ENCODE measurements at places on chromosomes 6 and 20. TPM values are rescaled to one million over a fixed set of nuclear protein-coding genes. Genes with fewer than 3 reads are reported as not detected.
A peak's percentile ranks its signal among the peaks of the same experiment; 100 is the strongest.

DNA sequence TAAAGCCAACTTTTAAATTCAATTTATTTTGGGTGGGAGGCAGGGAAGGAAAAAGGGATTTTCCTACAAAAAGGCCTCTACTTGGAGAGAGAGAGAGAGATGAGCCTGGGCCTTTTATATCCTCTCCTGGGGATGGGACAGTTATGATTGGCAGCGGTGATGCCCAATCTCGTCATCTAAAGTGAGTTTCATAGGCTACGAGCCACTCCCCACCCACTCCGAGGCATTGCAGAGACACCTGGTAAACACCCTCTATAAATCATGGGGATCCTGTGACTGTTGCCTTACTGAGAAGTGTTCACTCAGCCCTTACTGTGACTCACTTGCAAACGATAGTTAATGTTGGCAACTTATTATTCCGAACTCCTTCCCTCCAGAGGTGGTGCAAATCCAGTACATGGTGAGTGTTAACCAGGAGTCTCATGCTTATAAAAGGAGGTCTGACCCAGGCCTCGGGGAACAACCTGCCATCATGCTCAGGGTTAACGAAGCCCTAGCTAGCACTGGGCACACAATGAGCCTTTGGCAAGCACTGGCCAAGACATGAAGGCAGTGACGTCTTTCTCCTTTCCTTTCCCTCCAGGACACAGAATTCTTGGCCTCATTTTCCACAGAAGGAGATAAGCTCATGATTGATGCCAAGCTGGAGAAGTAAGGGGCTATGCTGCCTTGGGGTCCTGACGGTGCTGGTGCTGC is 20.5 kb downstream of the BPIFB4 start:
- no peaks in the 10 kb centered on the region for H3K4me1 ChIP-seq
- no peak overlapping the region for H3K4me3 ChIP-seq
- H3K27me3 ChIP-seq: no peaks in the 10 kb centered on the region
- DNase-seq: no peak

GRCh38 chr6:168962886-168963285 is 290.8 kb downstream of the THBS2 start:
- H3K4me1 ChIP-seq: no peaks in the 10 kb centered on the region
- H3K27me3 ChIP-seq: no peaks in the 10 kb centered on the region
- peak; percentile 78 for DNase-seq
- H3K36me3 ChIP-seq: no peaks in the 10 kb centered on the region

GRCh38 chr6:28401172-28401571 is 1.6 kb upstream of the ZSCAN12 start:
- H3K4me1 ChIP-seq: no peaks in the 10 kb centered on the region
- no peak overlapping the region for H3K4me3 ChIP-seq
- no peaks in the 10 kb centered on the region for H3K36me3 ChIP-seq
- DNase-seq: no peak
- H3K27me3 ChIP-seq: no peaks in the 10 kb centered on the region

DNA sequence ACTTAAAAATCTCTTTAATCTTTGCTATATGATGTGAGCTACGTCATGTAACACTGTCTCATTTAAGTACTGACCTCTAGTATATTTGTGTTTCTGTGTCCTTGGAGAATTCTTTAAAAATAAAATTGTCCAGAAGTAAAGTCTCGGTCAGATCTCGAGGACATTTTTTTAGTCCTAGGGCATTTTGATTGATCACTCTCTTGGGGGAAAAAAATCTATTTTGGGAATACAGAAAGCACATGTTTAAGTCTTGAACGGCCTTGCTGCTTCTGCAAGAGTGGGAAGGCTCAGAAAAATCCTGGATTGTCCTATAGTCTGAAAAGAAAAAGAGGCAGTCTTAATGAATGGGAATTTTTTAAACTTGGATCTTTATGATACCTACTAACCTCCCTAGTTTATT is 234.3 kb downstream of the UTRN start:
- peaks cover 5% of the 10 kb centered on the region for H3K36me3 ChIP-seq
- H3K27ac ChIP-seq: no peak overlapping the region
- no peaks in the 10 kb centered on the region for H3K4me1 ChIP-seq
- DNase-seq: no peak
- no peak overlapping the region for H3K4me3 ChIP-seq

DNA sequence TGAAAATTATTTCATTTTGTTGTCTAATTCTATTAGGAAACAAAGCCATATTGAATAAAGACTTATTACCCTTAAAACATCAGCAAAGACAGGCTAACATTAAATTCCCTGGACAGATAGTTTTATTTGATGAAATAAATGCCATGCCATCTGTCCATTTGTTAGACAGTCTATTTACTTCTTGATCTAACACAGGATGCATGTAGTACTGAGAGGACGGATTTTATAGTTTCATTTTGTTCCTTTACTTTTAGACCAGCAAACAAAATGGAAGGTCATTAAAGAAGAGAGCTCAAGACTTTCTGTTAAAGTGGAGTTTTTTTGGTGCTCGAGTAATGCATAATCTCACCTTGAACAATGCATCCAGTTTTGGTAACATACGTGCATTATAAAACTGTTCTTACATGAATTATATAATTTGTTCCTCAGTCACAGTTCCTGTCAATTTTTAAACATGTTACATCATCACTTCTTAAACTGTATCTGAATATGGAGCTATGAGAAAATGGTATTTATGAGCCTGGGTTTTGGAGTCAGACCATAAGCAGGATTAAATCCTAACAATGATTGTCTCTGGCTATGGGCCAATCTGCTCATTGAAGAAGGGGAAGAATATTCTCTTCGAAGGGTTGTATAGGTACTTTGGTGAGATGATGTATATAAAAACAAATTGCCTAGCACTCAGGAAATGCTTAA is 46.0 kb downstream of the RFX6 start:
- H3K36me3 ChIP-seq: no peaks in the 10 kb centered on the region
- H3K27me3 ChIP-seq: no peaks in the 10 kb centered on the region
- H3K4me3 ChIP-seq: no peak overlapping the region
- no peak for DNase-seq

GRCh38 chr20:32577023-32577422 is 8.1 kb downstream of the NOL4L start:
- no peaks in the 10 kb centered on the region for H3K36me3 ChIP-seq
- H3K4me3 ChIP-seq: no peak overlapping the region
- no peak overlapping the region for H3K27ac ChIP-seq

GRCh38 chr6:90184334-90185298 is 112.0 kb downstream of the BACH2 start:
- H3K36me3 ChIP-seq: no peaks in the 10 kb centered on the region
- no peaks in the 10 kb centered on the region for H3K27me3 ChIP-seq
- no peak overlapping the region for H3K27ac ChIP-seq
- DNase-seq: no peak

DNA sequence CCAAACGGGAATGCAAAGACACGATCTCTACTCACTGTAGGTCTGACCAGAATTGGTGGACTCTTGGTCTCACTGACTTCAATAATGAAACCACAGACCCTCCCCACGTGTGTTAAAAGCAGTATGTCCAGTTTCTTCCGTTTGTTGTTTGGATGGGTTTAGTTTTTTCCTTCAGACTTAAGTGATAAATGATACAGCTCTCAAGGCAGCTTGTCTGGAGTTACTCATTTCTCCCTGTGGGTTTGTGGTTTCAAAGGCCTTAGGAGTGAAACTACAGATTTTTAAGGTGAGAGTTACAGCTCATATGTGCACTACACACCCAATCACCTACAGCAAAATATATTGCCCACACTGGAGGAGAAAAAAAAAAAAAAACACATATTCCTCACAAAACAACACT is 86.7 kb upstream of the STMND1 start:
- no peaks in the 10 kb centered on the region for H3K27me3 ChIP-seq
- H3K36me3 ChIP-seq: no peaks in the 10 kb centered on the region

DNA sequence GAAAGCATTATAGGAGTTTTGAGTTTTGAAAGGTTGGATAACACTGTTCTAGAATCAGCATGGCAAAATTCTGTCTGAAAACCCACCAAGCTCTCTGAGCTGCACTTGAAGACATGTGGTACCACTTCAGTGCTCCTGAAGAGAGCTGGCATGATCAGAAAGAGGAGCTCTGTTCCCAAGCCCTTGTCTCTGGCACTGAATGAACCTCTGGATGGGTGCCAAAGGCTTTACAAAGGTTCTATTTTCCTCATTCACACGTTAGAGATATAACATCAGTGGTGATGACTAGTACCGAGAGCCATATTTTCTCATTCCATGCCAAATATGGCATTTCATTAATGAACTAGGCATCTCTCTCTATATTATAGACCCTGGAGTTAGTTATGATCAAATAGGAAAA is 301.8 kb upstream of the ID4 start:
- no peaks in the 10 kb centered on the region for H3K27me3 ChIP-seq
- no peaks in the 10 kb centered on the region for H3K36me3 ChIP-seq
- no peak for DNase-seq
- no peaks in the 10 kb centered on the region for H3K4me1 ChIP-seq
- no peak overlapping the region for H3K27ac ChIP-seq

GRCh38 chr6:127404133-127404532 is 55.1 kb downstream of the KIAA0408 start:
- H3K27me3 ChIP-seq: no peaks in the 10 kb centered on the region
- no peaks in the 10 kb centered on the region for H3K4me1 ChIP-seq
- no peak overlapping the region for H3K4me3 ChIP-seq
- H3K36me3 ChIP-seq: no peaks in the 10 kb centered on the region
- no peak for DNase-seq
- no peak overlapping the region for H3K27ac ChIP-seq

DNA sequence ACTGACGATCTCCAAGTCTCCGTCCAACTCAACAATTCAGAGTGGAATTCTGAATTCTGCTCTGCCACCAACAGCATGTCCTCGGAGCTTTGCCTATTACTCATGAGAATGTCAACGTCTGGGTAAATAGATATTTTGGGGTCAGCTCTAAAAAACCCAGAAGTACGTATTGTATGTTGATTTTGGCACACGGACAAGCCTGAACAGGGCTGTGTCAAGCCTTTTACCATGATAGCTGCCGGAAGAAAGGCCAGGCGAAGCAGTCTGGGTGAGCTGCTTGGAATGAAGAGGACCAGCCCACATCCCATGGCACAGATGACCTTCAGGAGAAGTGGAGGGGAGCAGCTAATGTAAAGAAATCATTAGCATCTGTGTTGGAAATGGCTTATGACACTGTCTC is 88.0 kb upstream of the JAG1 start:
- H3K27me3 ChIP-seq: no peaks in the 10 kb centered on the region
- peak overlapping the region; percentile 53 for H3K27ac ChIP-seq
- no peak overlapping the region for H3K4me3 ChIP-seq
- H3K36me3 ChIP-seq: no peaks in the 10 kb centered on the region
- peaks cover 4% of the 10 kb centered on the region for H3K4me1 ChIP-seq
- DNase-seq: peak; percentile 58

DNA sequence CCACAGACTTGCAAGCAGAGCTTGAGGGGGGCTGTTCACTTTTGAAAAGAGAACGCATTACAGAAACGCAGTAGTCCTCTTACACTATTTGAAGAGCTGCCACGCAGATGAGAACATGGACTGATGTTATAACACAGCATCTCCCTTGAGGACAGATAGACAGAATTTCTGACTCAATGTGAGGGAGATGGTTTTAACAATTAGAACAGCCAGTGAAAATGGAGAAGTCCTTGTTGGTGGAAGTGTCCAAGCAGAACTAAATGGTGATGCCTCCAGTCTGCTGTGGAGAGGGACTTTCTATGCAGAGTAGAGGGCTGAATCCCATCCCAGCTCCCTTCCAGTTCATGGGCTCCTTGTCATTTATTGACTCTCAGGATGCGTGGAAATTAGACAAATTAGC is 100.0 kb downstream of the RREB1 start:
- no peak overlapping the region for H3K4me3 ChIP-seq
- H3K27me3 ChIP-seq: no peaks in the 10 kb centered on the region
- H3K27ac ChIP-seq: no peak overlapping the region

DNA sequence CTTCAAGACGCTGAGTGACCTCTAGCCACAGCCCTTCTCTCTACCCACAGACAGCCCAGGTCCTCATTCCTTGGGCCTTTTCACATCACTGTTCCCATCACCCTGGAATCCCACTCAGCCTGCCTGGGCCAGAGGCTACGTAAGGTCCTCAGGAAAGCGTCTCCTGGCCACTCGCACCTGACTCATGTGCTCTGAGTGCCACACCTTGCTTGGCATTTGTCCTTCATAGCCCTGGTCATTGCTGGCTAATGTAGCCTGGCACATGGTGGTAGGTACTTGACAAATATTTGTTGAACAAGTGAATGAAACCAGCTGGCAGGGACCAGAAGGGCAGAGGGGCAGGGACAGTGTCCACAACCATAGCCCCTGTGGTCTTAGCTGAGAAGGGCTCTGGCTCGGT is 50.6 kb upstream of the FANCE start:
- DNase-seq: no peak
- no peaks in the 10 kb centered on the region for H3K36me3 ChIP-seq
- H3K27me3 ChIP-seq: no peaks in the 10 kb centered on the region
- H3K27ac ChIP-seq: no peak overlapping the region
- H3K4me1 ChIP-seq: no peaks in the 10 kb centered on the region

DNA sequence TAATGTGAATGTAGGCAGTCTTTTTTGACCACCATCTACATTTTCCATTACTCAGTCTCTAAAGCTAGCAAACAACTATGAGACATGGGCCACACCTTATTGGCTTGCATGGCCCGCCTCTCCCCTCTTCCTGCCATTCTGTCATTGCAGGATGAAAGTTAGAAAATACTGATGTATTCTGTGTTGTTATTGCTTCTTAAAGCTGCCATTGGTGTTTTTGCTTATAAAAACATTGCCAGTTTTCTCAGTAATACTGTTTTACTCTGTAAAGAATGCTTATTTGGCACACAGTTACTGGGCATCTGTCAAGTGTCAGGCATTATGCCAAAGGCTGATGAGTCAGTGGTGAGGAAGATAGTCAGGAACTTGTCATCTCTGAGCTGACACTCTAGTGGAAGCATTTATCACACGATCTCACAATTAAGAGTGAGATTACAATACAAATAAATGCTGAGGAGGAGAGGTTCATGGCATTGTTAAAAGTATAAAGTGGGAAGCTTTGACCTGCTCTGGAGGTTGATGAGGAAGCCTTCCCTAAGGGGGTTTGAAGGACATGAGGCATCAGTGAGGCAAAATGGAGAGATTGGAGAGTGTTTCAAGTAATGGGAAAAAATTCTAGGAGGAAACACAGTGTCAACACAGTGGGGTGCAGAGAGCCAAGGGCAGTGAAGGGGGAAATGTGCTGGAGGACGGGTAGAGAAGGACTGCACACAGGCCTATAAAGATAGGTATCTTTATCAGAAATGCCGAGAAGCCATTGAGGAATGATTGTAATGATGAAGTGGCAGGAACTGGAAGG is 14.7 kb downstream of the KLHL32 start:
- no peaks in the 10 kb centered on the region for H3K27me3 ChIP-seq
- no peak for DNase-seq

The SMOC2 gene
- total RNA-seq: 203 TPM

The MYBL2 gene
- 0.94 TPM for total RNA-seq

GRCh38 chr6:53258774-53259155 is 90.0 kb downstream of the ELOVL5 start:
- no peak overlapping the region for H3K4me3 ChIP-seq
- H3K27ac ChIP-seq: no peak overlapping the region
- no peaks in the 10 kb centered on the region for H3K4me1 ChIP-seq

The FOXA2 gene
- not detected for total RNA-seq
